ENCODE measurements at places on chromosomes 13 and 19.

GRCh38 chr13:110841406-110841805 lies 73.5 kb downstream of the ANKRD10 start:
- DNase-seq = no peak

GRCh38 chr13:21670883-21671619 lies at the start of gene FGF9:
TSS of gene FGF9 (plus strand) at chr13:21671073. CDS start at chr13:21671913, 840 bp downstream.
- DNase-seq = peak; percentile 88

DNA sequence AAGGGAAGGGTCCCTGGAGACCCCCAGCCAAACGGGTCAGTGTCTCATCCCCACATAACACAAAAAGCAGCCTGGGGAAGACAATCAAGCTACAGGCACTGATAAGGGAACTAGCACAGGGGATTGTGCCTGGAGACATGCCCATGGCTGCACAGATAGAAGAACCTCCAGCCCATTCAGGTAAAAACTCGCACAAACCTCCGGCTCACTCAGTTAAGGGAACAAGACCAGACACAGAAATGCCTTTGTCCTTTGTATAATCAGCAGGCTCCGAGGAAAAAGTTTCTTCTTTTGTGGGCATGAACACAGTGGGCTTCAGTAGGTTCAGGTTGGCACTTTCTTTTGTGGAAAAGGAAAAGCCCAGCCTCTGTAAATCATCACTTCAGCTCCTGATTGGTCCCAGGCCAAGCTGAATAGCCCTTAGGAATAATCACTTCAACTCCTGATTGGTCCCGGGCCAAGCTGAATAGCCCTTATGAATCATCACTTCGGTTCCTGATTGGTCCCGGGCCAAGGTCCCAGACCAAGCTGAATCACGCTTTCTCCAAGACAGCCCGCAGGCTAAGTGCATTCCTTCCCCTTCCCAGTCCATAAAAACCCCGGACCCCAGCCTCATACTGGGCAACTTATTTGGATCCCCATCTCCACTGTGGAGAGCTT lies 5.0 kb upstream of the ZNF230 start:
- DNase-seq = no peak

GRCh38 chr13:76717092-76717491 lies 169.1 kb downstream of the KCTD12 start:
- DNase-seq = no peak

GRCh38 chr19:39124136-39124764 lies 1.3 kb upstream of the PAK4 start:
- no peak for DNase-seq

- DNase-seq = no peak
Measured at GRCh38 chr19:6735181-6735911, 2.0 kb downstream of the GPR108 start.

- DNase-seq = no peak
Measured at GRCh38 chr13:29855009-29855408, 4.6 kb upstream of the UBL3 start.

DNA sequence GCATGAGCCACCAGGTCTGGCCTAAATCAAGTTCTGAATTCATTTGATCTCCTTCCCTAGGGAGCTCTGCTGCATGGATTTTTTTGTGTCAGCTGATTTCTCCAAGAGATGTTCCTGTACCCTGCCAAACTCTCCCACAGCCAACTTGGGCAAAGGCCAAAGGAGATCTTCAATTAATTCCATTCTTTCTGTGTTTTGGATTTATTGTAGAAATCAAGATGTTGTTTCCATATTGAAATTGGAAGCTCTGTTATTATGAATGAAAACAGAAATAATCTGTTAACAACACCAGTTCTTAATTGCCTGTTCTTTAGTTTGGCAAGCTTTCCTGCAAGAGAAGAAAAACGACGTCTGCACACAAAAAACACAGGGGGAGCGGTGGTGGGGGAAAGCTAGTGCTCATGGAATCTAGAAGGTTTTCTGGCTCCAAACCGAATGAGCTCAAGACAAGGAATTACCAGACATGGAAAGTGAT lies 86.5 kb upstream of the ABCC4 start:
- no peak for DNase-seq

DNA sequence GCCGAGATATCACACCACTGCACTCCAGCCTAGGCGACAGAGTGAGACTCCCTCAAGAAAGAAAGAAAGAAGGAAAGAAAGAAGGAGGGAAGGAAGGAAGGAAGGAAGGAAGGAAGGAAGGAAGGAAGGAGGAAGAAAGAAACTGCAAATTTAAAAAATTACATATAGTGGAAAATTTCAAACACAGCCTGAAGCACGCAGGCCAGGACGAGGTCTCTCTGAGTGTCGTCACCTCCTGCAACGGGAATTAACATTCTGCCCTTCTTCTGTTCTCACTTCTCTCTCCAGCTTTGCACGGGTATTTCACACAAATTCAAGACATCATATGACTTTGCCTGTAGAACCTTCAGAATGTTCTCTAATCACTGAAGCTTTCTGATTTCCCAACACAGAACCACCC lies 108.2 kb downstream of the GNG7 start:
- DNase-seq = no peak

- DNase-seq = no peak
Measured at GRCh38 chr19:40726279-40726678, 9.4 kb downstream of the ITPKC start.

DNA sequence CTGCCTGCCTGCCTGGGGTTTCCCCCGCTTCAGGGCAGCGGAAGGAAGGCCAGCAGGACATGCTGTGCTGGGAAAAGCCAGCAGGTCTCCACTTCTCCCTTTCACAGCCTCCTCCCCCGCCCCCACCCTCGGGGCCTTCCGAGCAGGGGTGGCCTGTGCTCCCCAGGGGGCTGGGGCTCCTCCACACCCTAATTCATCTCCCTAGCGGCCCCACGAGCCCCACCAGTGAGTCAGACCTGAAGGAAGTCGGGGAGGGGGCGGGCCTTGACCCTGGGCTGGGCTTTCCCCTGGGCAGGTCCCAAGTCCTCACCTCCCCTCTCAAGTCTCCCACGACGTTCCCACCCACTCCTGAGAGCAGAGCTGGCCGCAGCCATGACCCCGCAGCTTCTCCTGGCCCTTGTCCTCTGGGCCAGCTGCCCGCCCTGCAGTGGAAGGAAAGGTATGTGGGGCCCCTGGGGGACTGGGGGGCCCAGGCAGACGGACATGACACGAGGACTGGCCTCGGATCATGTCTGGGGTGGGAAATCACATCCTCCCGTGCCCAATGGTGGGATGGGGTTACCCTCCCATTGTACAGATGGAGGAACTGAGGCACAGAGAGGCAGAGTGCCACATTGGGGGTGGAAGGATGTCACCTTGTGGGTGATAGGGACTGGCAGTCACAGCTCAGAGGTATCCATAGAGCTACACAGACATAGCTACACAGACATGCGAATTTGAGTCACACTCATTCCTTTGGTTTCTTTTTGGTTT lies at the start of gene EBI3:
EBI3 (plus strand) TSS at position 345 of the 753 bp plus-strand sequence; CDS start at position 373, 28 bp downstream.
- DNase-seq = peak; percentile 79

GRCh38 chr13:58239774-58240268 lies 608.3 kb downstream of the PCDH17 start:
- DNase-seq = no peak

Data from activated CD8-positive, alpha-beta memory T cell treated with anti-CD3 and anti-CD28 coated beads, Interleukin-2, amount 50 U/mL, for 48 hours (primary cell).